ENCODE measurements at places on chromosomes 3 and 15. TPM values are rescaled to one million over a fixed set of nuclear protein-coding genes. Genes with fewer than 3 reads are reported as not detected.

Gene PAK2
- total RNA-seq = 42.0 TPM

Gene DZIP3
- total RNA-seq = 3.7 TPM

Gene TGM5
- not detected for total RNA-seq

Gene WDR72
- 7.6 TPM for total RNA-seq

Gene STRIT1
- not detected for total RNA-seq

Gene RFT1
- total RNA-seq = 27.8 TPM

Gene ABHD17C
- total RNA-seq = 48.8 TPM

Gene CCDC14
- total RNA-seq = 19.9 TPM

Gene RGMA
- 0.39 TPM for total RNA-seq

Gene SEMA3G
- 0.04 TPM for total RNA-seq

Gene IQCH
- total RNA-seq = 3.0 TPM

Gene SNTN
- total RNA-seq = not detected

Gene CEMIP
- total RNA-seq = 2.1 TPM

Gene TNIK
- total RNA-seq = 2.2 TPM

Gene NME9
- not detected for total RNA-seq

Gene CCDC9B
- 18.3 TPM for total RNA-seq

Gene NPAP1
- not detected for total RNA-seq

Gene NRG4
- 2.6 TPM for total RNA-seq

Gene PLSCR5
- total RNA-seq = not detected

Gene ISLR2
- total RNA-seq = 0.29 TPM

Gene FBXL22
- total RNA-seq = 0.30 TPM

Gene LINGO1
- total RNA-seq = 8.4 TPM

Gene NMD3
- 44.7 TPM for total RNA-seq

Gene VGLL4
- total RNA-seq = 32.9 TPM

Gene HOMER2
- 15.1 TPM for total RNA-seq

Gene OR5K3
- total RNA-seq = not detected

Gene GABRB3
- 78.3 TPM for total RNA-seq

Gene RASGRP1
- 0.37 TPM for total RNA-seq

Gene PLSCR1
- 55.0 TPM for total RNA-seq

Gene IFRD2
- total RNA-seq = 98.9 TPM

Gene CELSR3
- 4.4 TPM for total RNA-seq

Gene CHRNB4
- total RNA-seq = 0.95 TPM

Gene PIGX
- total RNA-seq = 34.0 TPM

Gene PRSS50
- not detected for total RNA-seq

Gene CCDC39
- total RNA-seq = not detected

Gene BRPF1
- total RNA-seq = 18.8 TPM

Gene RTP1
- not detected for total RNA-seq

Gene SLC9C1
- not detected for total RNA-seq

Gene ADIPOQ
- total RNA-seq = not detected

Gene CP
- total RNA-seq = 6.5 TPM

Gene MESP2
- 0.62 TPM for total RNA-seq

Gene TMEM43
- 86.2 TPM for total RNA-seq

Gene FAM3D
- total RNA-seq = not detected

Gene FEZF2
- not detected for total RNA-seq

Gene TMED3
- total RNA-seq = 170 TPM

Gene CCR5
- not detected for total RNA-seq

Gene CAMK2N2
- 1.1 TPM for total RNA-seq

Gene CACNA2D2
- total RNA-seq = 0.42 TPM

Gene ATP13A5
- total RNA-seq = not detected

Data from A549 treated with DMSO at 1 μM for 4 hours (cell line).